ENCODE measurements at places on chromosomes 2 and 18.

DNA sequence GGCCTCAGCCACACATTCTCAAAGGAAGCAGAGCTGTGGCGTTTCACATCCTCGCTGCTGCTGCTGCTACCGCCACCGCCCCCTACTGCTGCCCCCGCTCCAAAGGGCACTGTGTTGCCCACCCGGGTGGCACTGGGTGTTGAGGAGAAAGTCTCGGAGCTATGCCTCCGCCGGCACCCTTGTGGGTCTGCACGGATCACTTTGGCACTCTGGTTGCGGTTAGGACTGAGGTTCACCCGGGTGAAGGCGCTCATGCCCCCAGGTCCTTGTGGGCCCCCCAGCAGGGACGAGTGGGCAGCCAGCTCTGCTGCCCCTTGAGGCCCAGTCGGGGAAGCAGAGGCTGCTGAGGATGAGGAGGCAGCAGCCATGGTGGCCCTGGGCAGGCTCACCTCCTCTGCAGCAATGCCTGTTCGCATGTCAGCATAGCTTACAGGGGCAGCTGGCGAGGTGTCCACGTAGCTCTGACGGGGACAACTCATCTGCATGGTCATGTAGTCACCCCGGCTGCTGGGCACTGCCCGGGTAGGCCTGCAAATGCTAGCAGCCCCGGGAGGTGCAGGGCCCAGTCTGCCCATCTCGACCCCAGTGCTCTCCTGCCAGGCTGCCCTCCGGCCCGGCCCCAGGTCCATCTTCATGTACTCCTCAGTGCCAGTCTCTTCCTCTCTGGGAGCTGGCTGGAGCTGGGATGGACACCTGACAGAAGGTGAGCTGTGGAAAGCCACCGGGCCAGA, 4.2 kb downstream of the IRS1 start:
- no peak for DNase-seq

- DNase-seq: peak; percentile 47
Observed at GRCh38 chr18:35588995-35589394, 7.5 kb downstream of the GALNT1 start.

DNA sequence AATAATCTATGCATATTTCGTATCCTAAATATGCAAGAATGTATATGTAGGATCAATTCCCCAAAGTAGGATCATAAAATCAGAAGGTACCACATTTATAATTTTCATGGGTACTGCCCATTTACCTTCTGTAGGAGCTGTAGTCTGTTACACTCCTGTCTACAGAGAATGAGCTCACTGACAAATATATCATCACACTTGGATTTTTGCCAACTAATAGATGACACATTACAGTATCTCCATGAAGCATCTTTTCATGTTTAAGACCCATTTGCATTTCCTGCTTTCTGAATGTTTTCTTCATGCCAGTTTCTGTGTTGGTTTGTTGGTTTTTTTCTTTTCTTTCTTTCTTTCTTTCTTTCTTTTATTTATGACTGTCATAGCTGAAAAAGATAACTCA, 70.9 kb upstream of the EML6 start:
- DNase-seq: peak; percentile 30

GRCh38 chr2:239939736-239940483, 85.2 kb downstream of the NDUFA10 start:
- DNase-seq: no peak

DNA sequence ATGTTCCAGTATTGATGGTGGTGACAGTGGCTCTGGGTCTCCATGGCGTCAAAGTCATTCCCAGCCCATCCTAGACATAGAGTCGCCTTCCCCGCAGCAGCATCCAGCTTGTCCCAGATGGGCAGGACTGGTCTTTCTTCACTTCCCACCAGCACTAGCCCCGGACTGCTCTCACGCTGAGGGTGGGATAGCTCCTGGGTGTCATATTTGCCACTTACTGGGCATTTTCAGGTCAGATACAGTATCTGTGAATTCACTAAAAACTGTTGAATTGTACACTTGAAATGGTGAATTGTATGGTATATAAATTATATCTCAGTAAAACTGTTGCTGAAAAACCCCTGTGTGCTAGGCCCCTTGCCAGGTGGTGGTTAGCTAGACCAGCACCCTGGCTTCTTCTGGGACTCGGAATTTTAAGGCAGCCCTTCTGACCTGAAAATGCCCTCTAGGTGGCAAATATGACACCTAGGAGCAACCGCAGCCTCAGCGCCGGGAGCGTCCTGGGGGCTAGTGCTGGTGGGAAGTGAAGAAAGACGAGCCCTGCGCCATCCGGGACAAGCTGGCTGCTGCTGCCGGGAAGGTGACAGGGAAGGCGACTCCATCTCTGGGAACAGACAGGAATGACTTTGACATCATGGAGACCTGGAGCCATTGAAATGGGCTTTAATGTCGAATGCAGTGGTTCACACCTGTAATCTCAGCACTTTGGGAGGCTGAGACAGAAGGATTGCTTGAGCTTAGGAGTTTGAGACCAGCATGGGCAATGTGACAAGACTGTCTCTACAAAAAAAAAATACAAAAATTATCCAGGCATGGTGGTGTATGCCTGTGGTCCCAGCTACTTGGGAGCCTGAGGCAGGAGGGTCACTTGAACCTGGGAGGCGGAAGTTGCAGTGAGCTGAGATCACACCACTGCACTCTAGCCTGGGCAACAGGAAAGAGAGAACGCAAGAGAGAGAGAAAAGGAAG, 56.2 kb downstream of the DDX1 start:
- no peak for DNase-seq

DNA sequence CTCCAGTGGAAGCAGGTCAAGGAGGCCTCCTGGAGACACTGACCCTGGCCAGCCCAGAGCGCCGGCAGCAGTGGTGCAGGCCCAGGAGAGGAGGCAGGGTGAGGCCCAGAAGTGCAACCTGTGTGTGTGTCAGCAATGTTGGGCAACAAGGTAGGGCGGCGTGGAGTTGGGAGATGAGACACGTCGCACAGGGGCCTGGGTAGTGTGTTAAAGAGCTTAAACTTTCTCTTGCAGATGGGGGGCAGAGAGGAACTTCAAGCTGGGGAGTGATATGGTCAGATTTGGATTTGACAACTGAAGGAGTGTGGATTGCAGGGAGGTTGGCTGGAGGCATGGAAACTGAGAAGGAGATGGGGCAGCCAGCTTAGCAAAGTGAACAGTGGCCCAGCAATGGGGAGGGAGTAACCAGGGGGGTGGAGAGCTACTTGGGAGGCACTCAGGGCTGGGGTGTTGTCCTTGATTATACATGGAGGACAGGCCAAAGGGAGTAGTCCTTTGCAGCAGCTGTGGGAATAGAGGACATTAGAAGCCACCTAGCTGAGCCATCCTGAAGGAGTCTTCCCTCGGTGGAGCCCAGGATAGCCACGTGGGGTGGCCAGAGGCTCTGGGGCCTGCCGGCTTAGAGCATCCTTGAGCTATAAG, 278.6 kb upstream of the HS6ST1 start:
- DNase-seq: no peak

DNA sequence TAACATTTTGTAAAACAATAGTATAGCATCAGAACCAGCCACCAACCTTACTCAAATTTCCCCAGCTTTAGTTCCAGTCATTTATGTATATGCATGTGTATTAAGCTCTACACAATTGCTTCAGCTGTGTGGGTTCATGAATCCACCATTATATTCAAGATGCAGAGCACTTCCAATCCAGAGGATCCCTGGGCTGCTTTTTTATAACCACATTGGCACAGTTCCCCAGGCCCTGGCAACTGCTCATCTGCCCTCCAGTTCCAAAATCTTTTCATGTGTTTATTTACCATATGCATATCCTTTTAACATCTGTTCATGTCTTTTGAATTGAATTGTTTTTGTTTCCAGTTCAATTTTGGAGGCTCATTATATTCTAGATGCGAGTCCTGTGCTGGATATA, 482.9 kb upstream of the HS6ST1 start:
- no peak for DNase-seq

- DNase-seq: no peak
Observed at GRCh38 chr2:141187075-141187439, 943.8 kb downstream of the LRP1B start.

DNA sequence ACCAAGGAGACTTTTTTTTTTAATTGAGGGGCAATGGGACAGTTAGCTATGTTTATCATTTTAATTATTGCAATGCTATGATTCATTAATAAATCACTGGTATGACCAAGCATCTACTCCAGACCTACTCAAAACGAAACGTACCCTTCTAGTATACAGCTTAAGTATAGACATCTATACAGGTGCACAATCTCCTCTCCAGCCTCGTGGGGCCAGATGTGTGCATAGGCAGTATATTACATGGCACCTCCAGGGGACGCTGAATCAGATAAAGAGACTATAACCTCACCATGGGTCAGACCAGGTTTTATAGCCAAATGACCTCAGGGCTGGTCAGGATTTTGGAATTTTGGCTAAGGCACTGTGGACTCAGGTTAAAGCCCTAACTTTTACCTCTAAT, 86.6 kb downstream of the SS18 start:
- no peak for DNase-seq

GRCh38 chr2:164746713-164747112, 94.9 kb downstream of the COBLL1 start:
- DNase-seq: no peak

All from CD4-positive, alpha-beta T cell treated with Interleukin-2 at 100 ng/mL for 4 hours (primary cell).